Osteoblast (primary cell): ENCODE measurements at places on chromosomes 16 and 17.

DNA sequence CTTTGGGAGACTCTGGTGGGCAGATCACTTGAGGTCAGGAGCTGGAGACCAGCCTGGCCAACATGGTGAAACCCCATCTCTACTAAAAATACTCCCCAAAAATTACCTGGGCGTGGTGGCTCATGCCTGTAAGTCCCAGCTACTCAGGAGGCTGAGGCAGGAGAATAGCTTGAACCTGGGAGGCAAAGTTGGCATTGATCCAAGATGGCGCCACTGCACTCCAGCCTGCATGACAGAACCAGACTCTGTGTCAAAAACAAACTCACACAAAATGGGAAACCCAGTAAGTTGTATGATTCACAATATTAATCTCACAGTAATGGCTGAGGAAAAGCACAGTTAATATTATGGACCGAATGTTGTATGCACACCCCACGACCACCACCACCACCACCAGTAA lies 24.3 kb downstream of the WSB1 start:
- H3K27me3 ChIP-seq: no peaks in the 10 kb centered on the region
- H3K4me1 ChIP-seq: peaks cover 14% of the 10 kb centered on the region

DNA sequence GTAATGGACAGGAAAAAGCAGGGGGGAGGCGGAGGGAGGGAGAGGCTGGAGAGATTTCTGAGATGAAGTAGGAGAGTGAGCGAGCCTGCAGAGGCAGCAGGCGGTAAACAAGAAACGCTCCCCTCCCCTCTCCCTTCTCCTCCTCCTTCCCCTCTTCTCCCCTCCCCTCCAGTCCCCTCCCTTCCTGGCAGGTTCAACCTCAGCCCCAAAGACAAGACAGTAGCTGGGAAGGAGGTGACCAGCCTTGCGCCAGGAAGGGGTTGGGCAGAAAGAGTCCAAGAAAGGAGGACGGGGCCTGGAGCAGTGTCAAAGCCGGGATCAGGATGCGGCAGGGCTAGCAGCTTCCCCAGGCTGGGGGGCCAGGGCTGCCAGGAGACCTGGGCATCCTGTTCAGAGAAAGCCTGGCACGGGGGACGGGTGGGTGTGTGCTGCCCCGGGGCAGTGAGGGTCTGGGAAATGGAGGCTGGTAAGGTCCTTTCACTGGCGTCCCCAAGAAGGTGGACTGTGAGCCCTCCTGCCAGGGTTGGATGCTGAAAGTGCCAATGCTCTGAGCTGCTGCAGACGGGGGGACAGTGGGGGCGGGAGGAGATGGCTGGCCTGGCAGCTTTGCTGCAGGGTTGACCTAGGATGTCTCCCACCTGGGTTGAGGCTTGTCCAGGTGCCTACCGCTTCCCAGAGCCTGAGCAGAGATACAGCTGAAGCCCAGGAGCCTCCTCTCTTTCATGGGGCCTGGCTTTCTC lies 261.6 kb upstream of the TNRC6C start:
- no peaks in the 10 kb centered on the region for H3K36me3 ChIP-seq
- peaks cover 27% of the 10 kb centered on the region for H3K27me3 ChIP-seq
- peak; percentile 64 for DNase-seq
- no peaks in the 10 kb centered on the region for H3K4me1 ChIP-seq
- H3K4me3 ChIP-seq: no peak overlapping the region

- no peak for DNase-seq
- H3K27me3 ChIP-seq: no peaks in the 10 kb centered on the region
- H3K27ac ChIP-seq: no peak overlapping the region
- H3K36me3 ChIP-seq: no peaks in the 10 kb centered on the region
- no peak overlapping the region for H3K4me3 ChIP-seq
These were observed 223.9 kb upstream of the HS3ST3A1 start for GRCh38 chr17:13825526-13826040.

DNA sequence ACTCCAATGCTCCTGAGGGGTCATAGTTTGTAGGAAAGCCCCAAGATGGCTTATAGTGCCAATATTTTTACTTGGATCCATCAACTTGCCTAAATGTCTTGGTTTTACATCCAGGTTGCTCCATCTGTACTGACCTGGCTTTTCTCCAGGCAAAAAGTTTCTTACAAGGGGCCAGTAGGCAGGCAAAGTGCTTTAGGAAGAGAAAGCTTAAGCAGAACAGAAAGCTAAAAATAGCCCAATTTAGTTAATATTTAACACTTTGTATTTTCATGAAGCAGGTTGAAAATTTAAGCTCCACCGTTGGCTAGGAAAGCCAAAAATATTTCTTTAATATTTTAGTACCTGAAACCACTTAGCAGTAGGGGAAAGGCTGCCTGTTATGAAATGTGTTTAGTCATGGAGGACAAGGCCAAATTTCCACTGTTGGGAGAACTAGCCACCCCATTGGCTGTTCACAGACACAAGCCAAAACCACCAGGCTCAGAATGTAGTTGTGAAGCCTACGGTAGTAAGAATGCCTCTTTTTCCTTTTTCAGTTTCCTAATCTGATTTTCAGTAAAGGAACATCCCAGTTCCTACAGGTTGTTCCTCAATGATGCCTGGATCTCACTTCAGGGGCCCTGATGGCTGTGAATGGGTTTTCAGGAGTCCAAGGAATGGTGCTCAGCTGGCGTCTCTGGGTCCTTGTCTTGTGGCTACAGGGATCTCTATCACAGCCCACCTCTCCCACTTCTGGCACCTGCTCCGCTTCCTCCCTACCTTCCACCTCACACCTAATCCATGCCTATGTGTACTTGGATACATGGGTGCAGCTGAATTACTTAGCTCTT lies 324.8 kb downstream of the PMP22 start:
- H3K27ac ChIP-seq: no peak overlapping the region
- H3K4me1 ChIP-seq: peaks cover 3% of the 10 kb centered on the region
- H3K27me3 ChIP-seq: peaks cover 5% of the 10 kb centered on the region
- DNase-seq: no peak
- H3K4me3 ChIP-seq: no peak overlapping the region
- no peaks in the 10 kb centered on the region for H3K36me3 ChIP-seq

GRCh38 chr16:50202926-50203624 lies 50.0 kb downstream of the TENT4B start:
- H3K4me3 ChIP-seq: peak overlapping the region; percentile 29
- DNase-seq: peak; percentile 81
- no peaks in the 10 kb centered on the region for H3K36me3 ChIP-seq
- no peaks in the 10 kb centered on the region for H3K27me3 ChIP-seq
- peak overlapping the region; percentile 84 for H3K27ac ChIP-seq

DNA sequence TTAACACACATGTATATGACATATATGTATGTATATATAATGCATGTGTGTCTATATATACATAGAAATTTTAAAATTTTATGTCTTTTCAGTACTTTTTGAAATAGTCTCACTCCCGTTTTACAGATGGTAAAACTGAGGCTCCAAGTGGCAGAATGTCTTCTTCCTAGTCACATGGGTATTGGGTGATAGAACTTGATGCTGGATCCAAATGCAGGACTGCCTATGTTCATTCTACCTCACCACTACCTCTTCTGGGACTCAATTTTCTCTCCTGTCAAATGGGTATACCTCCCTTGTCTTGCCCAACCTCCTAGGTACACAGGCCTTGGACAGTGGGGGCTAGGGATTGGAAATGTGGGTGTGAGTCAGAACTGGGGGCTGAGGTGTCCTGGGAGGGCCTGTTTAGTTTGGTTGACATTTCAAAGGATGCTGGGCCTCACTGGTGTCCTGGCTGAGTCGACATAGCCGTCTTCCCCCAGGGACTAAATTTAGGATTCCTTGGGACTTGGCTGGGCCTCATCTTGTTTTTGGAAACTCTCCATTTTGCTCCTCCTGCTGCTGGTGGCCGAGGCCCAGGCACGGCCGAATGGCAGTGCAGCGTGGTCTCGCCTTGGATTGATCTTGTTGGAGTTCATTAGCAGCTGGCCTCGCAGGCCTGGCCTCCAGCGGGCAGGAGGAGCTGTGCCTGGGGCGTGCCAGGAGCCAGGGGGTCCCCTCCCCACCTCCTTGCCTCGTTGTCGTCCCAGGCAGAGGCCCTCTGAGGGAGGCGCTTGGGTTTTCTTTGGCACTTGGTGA lies 25.9 kb downstream of the NKD1 start:
- H3K4me3 ChIP-seq: no peak overlapping the region
- H3K27me3 ChIP-seq: no peaks in the 10 kb centered on the region
- H3K4me1 ChIP-seq: no peaks in the 10 kb centered on the region
- DNase-seq: no peak

GRCh38 chr17:69320210-69320907 lies 6.6 kb downstream of the ABCA5 start:
- no peaks in the 10 kb centered on the region for H3K27me3 ChIP-seq
- no peaks in the 10 kb centered on the region for H3K36me3 ChIP-seq
- H3K27ac ChIP-seq: no peak overlapping the region
- peaks cover 4% of the 10 kb centered on the region for H3K4me1 ChIP-seq
- no peak overlapping the region for H3K4me3 ChIP-seq

DNA sequence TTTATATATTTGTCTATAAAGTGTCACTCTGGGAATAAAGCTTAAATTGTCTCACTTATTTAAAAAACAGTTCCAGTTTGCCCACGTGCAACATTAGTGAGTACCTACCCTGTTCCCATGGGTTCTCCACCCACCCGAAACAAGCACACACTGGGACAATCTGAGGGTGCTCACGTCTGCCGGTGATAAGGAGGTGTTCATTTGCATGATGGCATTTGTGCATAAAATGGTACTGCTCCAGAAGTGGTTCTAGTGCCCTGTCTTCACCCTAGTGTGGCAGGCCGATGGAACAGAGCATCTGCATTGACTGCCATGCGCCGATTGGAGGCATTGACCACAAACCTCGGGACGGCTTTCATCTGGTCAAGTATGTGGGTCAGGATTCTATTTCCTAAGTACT lies 35.6 kb upstream of the ENDOV start:
- no peaks in the 10 kb centered on the region for H3K4me1 ChIP-seq
- H3K36me3 ChIP-seq: peaks cover 98% of the 10 kb centered on the region
- peak; percentile 70 for DNase-seq

DNA sequence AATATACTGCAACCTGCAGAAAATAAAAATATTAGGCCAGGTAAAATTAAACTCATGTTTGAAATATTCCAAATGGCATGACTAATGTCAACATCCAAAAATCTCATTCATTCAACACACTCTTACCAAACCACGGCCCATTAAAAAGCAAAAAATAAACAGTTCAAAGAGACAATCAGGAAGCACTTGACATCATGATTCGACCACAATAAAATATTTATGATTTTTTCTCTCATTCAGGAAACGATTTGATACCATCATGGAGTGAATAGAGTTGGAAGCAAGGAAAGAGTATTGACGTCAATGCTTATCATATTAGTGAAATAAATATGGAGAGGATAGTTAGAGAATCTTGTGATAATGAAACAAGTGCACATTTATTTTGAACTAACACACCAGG lies 354.1 kb downstream of the KCNJ2 start:
- no peaks in the 10 kb centered on the region for H3K4me1 ChIP-seq
- H3K27ac ChIP-seq: no peak overlapping the region
- no peak overlapping the region for H3K4me3 ChIP-seq
- H3K27me3 ChIP-seq: no peaks in the 10 kb centered on the region

DNA sequence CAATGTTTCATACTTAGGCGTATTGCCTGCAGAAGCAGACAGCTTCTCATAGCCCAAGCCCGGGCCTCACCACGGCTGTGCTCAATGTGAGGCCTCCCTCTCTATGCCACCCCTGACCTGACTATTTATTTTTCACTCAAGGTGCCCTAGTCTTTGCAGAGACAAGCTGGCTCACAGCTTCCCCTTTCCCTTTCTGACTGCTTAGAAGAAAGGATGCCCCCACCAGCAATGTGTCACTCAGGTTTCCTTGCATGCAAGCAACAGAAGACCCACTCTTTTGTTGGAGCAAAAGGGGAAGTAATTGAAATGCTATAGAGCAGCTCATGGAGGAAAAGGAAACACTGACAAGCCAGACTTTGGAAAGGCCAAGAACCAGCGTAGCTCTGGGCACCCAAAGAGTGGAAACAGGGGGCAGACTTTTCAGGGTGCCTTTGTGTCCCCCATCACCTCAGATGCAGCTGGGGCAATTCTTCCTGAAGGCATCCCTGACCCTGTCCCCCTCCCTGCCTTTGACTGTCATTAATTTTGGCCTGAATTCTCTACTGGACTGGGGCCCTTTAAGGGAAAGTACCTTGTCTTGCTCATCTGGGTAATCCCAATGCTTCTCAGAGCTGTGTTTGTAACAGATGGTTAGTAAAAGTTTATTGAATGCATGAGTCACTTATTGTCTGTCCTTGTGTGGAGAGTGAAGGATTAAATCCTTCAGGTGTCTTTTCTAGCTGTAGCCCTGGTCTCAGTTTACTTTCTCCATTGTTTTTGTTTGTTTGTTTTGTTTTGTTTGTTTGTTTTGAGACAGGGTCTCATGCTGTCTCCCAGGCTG lies 17.8 kb downstream of the RGS9 start:
- no peaks in the 10 kb centered on the region for H3K4me1 ChIP-seq
- DNase-seq: no peak
- H3K27me3 ChIP-seq: peaks cover 38% of the 10 kb centered on the region
- no peak overlapping the region for H3K27ac ChIP-seq
- H3K4me3 ChIP-seq: no peak overlapping the region

DNA sequence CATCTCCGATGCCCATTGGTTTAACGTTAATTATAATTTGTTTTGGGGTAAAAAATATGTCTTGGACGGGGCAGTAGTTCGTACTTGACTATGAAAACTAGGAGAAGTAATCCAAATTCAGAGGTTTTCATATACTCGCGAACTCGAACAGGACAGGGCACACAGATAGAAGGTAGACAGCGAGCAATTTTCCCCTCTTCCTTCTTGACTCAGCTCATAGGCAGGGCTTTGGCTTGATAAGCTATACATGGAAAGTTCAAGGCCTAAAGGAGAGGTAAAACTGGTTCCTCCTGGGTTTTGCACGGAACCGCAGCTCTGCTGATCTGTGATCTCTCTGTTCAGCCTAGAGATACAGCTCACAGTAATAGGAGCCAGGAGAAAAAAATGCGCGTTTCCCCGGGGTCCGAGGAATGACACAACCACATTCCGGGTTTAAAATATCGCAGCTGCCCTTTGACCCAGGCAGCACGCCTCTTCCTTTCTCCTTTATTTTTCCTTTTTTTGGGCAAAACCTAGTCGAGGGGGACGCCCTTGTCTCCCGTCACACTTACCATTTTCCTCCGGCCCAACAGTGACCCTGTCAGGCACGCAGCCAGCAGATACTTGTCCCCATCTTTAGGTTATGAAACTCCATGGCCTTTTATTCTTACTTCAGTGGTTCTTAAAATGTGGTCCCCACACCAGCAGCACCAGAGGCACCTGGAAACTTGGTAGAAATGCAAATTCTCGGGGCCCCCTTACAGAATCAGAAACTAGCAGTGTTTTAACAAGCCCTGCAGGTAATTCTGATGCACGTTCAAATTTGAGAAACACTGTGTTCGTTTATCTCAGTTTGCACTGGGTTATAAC lies 1.7 kb upstream of the LASP1 start:
- peaks cover 8% of the 10 kb centered on the region for H3K36me3 ChIP-seq
- peak; percentile 91 for DNase-seq
- H3K4me1 ChIP-seq: peaks cover 38% of the 10 kb centered on the region

GRCh38 chr17:915538-916201 lies 63.9 kb downstream of the NXN start:
- peaks cover 9% of the 10 kb centered on the region for H3K4me1 ChIP-seq
- no peaks in the 10 kb centered on the region for H3K36me3 ChIP-seq
- peak overlapping the region; percentile 53 for H3K27ac ChIP-seq
- no peak overlapping the region for H3K4me3 ChIP-seq
- H3K27me3 ChIP-seq: no peaks in the 10 kb centered on the region
- DNase-seq: peak; percentile 76

GRCh38 chr17:31444026-31444425 lies 52.6 kb downstream of the RAB11FIP4 start:
- no peak overlapping the region for H3K4me3 ChIP-seq
- H3K36me3 ChIP-seq: no peaks in the 10 kb centered on the region
- no peak overlapping the region for H3K27ac ChIP-seq
- peaks cover 4% of the 10 kb centered on the region for H3K27me3 ChIP-seq
- peak; percentile 85 for DNase-seq
